Body of pancreas (tissue), 4 donors: ENCODE measurements at places on chromosomes 3 and 15. TPM values are rescaled to one million over a fixed set of nuclear protein-coding genes. Genes with fewer than 3 reads are reported as not detected.

- peaks cover 27% of the 10 kb centered on the region for H3K4me1 ChIP-seq
- no peak for DNase-seq
- H3K4me3 ChIP-seq = no peak overlapping the region
- H3K27me3 ChIP-seq = no peaks in the 10 kb centered on the region
- H3K36me3 ChIP-seq = no peaks in the 10 kb centered on the region
These were observed 4.9 kb downstream of the IVD start for GRCh38 chr15:40410476-40410875.

- peak overlapping the region; percentile 98 for H3K27ac ChIP-seq
- peak; percentile 38 for DNase-seq
- no peaks in the 10 kb centered on the region for H3K27me3 ChIP-seq
- no peak overlapping the region for H3K4me3 ChIP-seq
These were observed 40.5 kb downstream of the KLF13 start for GRCh38 chr15:31367021-31367729.

DNA sequence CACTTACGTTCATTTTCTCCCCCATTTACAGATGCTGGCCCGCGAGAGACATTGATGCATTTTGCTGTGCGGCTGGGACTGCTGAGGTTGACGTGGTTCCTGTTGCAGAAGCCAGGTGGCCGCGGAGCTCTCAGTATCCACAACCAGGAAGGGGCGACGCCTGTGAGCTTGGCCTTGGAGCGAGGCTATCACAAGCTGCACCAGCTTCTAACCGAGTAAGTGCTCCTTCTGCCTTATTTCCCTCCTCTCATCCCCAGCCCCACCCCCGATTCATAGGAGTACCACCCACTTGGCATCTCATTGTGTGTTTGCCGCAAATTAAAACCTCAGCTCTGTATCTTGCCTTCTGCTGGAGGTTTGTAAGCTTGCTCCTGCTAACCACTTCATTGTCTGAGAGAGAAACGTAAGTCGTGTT, 163.3 kb downstream of the AKAP13 start:
- peak overlapping the region; percentile 76 for H3K27ac ChIP-seq
- H3K36me3 ChIP-seq = no peaks in the 10 kb centered on the region
- DNase-seq = peak; percentile 78
- H3K4me3 ChIP-seq = no peak overlapping the region
- peaks cover 32% of the 10 kb centered on the region for H3K4me1 ChIP-seq

DNA sequence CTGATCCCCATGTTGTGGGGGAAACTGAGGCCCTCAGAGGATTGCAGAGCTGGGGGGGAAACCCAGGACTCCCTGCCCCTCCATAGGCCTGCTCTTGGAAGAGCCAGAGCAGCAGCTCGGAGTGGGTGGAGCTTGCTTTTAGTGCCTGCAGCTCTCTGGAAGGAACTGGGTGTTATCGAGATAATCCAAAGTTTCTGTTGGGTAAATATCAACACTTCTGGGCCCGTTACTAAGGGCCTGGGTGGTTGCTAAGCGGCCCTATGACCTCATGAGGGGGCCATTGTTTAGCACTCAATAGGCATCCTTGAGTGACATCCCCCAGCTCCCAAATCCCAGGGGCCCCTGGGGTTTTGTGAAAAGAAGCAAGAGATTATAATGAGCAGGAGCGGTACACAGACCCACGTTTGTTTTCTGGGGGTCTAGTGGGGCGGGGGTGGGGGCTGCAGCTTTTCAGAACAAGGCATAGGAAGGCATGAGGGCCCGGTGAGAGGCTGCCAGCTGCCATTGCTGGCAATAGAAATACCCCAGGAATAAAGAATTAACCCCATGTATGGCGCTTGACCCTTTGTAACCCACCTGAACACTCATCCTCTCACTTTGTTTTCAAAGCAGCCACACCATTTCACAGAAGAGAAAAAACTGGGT, 48.3 kb upstream of the ATP2B2 start:
- no peaks in the 10 kb centered on the region for H3K27me3 ChIP-seq
- no peak for DNase-seq
- H3K4me3 ChIP-seq = no peak overlapping the region
- no peaks in the 10 kb centered on the region for H3K36me3 ChIP-seq
- no peak overlapping the region for H3K27ac ChIP-seq
- no peaks in the 10 kb centered on the region for H3K4me1 ChIP-seq

GRCh38 chr3:41521010-41521655, 321.8 kb downstream of the CTNNB1 start:
- H3K4me3 ChIP-seq = no peak overlapping the region
- H3K27ac ChIP-seq = no peak overlapping the region
- no peaks in the 10 kb centered on the region for H3K36me3 ChIP-seq
- peaks cover 6% of the 10 kb centered on the region for H3K4me1 ChIP-seq
- H3K27me3 ChIP-seq = no peaks in the 10 kb centered on the region

The CAND2 gene
- total RNA-seq = 6.6 TPM

The CCDC191 gene
- 11.9 TPM for total RNA-seq

GRCh38 chr3:28980631-28981030, 300.2 kb upstream of the RBMS3 start:
- no peaks in the 10 kb centered on the region for H3K36me3 ChIP-seq
- no peaks in the 10 kb centered on the region for H3K27me3 ChIP-seq
- H3K4me1 ChIP-seq = no peaks in the 10 kb centered on the region

- no peaks in the 10 kb centered on the region for H3K4me1 ChIP-seq
- no peaks in the 10 kb centered on the region for H3K36me3 ChIP-seq
- no peaks in the 10 kb centered on the region for H3K27me3 ChIP-seq
- H3K4me3 ChIP-seq = no peak overlapping the region
- no peak overlapping the region for H3K27ac ChIP-seq
- DNase-seq = no peak
These were observed 15.8 kb upstream of the SLC27A2 start for GRCh38 chr15:50166216-50166615.

DNA sequence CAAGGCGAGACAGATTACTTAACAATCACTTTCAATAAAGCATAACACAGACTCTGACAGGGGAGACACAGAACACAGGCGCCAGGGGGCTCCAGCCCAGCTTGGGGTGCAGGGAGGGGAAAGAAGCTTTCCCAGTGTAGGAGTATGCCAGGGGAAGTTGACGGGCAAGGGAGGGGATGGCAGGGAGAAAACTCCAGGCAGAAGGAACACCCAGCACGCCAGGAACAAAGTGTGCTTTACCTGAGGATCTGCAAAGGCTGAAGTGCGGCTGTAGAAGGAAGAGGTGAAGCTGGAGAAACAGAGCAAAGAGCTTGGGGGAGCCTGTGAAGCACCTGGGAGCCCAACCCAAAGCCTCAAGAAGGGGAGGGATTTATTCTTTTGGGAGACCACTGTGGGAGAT, 12.1 kb downstream of the RGMA start:
- H3K4me3 ChIP-seq = no peak overlapping the region
- DNase-seq = no peak
- no peaks in the 10 kb centered on the region for H3K36me3 ChIP-seq
- H3K27me3 ChIP-seq = no peaks in the 10 kb centered on the region

DNA sequence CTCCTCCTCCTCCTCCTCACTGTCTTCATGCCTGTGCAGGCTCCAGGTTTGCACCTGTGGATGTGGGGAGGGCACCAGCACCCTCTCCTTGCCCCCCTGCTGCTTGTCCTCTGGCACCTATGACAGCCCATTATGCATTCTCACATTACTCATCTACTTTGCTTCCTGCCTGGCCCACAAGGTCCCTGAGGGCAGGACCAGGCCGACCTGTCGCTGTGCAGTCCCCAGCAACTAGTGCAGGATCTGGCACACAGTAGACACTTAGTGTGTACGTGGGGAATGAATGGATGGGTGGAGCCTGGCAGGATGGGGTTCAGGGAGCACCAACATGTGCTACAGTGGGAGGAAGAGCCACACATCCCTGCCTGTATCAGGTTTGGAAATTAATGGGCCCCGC, 58.3 kb upstream of the TMEM115 start:
- no peak overlapping the region for H3K4me3 ChIP-seq
- H3K27me3 ChIP-seq = no peaks in the 10 kb centered on the region
- no peak for DNase-seq

- H3K36me3 ChIP-seq = no peaks in the 10 kb centered on the region
- DNase-seq = no peak
- H3K4me3 ChIP-seq = no peak overlapping the region
- H3K27ac ChIP-seq = no peak overlapping the region
- H3K4me1 ChIP-seq = no peaks in the 10 kb centered on the region
- no peaks in the 10 kb centered on the region for H3K27me3 ChIP-seq
These were observed 348.1 kb downstream of the LSAMP start for GRCh38 chr3:116097226-116097625.

The GRK7 gene
- total RNA-seq = not detected

DNA sequence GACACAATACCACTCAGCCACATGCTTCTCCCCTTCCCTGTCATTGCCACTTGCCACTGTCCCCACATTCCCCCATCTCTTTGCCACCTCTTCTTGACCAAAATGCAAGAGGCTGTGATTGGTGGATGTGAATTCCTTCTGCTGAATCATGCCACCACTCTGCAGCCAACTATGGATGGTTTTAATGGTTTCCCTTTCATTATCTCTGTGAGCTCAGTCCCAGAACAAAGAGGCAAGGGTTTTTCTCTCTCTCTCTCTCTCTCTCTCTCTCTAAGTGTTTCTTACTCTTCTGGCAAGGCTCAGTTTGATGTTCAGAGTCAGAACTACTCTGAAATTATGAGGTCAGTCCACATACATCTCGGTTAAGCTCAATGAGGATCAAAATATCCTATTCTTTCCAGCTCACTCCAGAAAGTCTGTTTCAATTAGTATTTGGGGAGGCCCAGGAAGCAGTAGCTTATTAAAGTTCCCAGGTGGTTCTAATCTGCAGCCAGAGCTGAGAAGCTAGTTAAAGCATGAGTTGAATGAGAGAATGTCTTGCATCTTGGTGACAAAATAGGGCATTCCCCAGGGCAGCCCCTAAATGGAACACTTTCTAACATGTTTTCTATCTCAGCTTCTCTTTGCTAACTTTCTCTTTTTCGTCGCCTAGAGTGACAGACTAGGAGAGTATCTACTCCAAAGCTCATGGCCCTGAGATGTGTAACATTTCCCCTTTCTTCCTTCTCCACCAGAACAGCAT, 8.5 kb upstream of the ILDR1 start:
- no peak for DNase-seq

GRCh38 chr3:167913219-167913835, 177.8 kb downstream of the SERPINI1 start:
- H3K4me1 ChIP-seq = no peaks in the 10 kb centered on the region
- no peak overlapping the region for H3K27ac ChIP-seq
- no peak overlapping the region for H3K4me3 ChIP-seq
- no peaks in the 10 kb centered on the region for H3K27me3 ChIP-seq
- DNase-seq = peak; percentile 30
- H3K36me3 ChIP-seq = no peaks in the 10 kb centered on the region

DNA sequence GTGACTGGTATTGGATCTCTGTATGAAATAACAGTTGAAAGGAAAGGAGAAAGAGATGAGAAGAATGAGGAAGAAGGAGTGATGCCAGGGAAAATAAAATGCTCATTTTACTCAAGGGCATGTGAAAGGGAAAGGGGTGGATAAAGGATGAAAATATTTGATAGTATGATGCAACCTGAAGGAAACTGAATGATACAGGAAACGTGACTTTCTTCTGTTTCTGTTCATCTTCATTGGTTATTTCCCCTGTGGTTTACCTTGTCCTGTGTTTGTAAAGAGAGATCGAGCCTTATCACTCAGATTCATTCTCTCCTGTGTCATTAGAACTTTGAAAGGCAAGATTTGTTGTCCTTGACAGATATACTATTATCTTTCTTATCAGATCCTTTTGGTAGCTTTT, 243.6 kb upstream of the SLITRK3 start:
- H3K4me1 ChIP-seq = no peaks in the 10 kb centered on the region
- H3K27ac ChIP-seq = no peak overlapping the region
- H3K4me3 ChIP-seq = no peak overlapping the region
- H3K27me3 ChIP-seq = no peaks in the 10 kb centered on the region
- no peak for DNase-seq
- no peaks in the 10 kb centered on the region for H3K36me3 ChIP-seq

GRCh38 chr3:129829640-129830039, 63.9 kb downstream of the TMCC1 start:
- no peak overlapping the region for H3K27ac ChIP-seq
- no peaks in the 10 kb centered on the region for H3K36me3 ChIP-seq
- no peaks in the 10 kb centered on the region for H3K4me1 ChIP-seq
- H3K27me3 ChIP-seq = no peaks in the 10 kb centered on the region
- H3K4me3 ChIP-seq = no peak overlapping the region

The CPB1 gene
- total RNA-seq = 8,425 TPM

The ZDHHC23 gene
- 5.6 TPM for total RNA-seq

GRCh38 chr3:113698956-113699355, 2.5 kb upstream of the USF3 start:
- DNase-seq = peak; percentile 41
- no peak overlapping the region for H3K4me3 ChIP-seq
- H3K36me3 ChIP-seq = no peaks in the 10 kb centered on the region
- H3K4me1 ChIP-seq = peaks cover 31% of the 10 kb centered on the region
- no peaks in the 10 kb centered on the region for H3K27me3 ChIP-seq
- H3K27ac ChIP-seq = no peak overlapping the region

The OR4F15 gene
- not detected for total RNA-seq

DNA sequence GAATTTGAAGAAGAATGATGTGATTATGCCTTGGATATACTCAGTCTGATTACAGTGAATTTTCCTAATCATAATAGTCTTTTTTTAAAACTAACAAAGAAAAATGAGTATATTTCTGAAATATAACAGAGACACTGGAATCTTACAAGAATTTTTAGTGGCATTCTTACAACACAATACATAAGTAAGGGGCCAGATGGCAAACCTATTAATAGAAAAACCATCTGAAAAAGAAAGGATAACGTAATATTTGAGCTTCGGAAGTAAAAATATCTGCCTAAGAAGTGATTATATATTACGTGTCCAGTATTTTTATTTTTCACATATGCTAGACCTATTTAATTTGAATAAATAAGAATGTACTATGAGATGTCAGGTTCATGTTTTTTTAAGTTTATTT, 452.8 kb downstream of the NAALADL2 start:
- H3K36me3 ChIP-seq = no peaks in the 10 kb centered on the region
- no peak overlapping the region for H3K27ac ChIP-seq
- H3K27me3 ChIP-seq = no peaks in the 10 kb centered on the region
- DNase-seq = no peak
- no peak overlapping the region for H3K4me3 ChIP-seq

The WDR93 gene
- 0.66 TPM for total RNA-seq

DNA sequence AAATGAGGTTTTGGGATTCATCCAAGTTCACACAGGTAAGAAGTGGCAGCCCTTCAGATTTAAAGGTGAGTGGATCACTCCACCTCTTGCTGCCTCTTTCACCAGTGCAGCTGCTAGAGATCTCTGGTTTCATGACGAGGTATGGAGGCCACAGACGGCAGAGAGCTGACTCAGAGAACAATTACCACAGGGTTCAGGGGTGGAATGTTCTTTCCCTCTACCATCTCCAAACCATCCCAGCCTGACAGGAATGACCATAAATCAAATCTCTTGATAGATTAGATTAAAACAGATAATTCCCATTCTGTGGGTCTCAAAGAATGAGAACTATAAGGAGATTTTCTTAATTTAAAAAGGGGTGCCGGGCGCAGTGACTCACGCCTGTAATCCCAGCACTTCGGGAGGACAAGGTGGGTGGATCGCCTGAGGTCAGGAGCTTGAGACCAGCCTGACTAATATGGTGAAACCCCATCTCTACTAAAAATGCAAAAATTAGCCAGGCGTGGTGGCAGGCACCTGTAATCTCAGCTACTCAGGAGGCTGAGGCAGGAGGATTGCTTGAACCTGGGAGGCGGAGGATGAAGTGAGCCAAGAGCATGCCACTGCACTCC, 174.2 kb upstream of the ATP11B start:
- DNase-seq = no peak
- no peaks in the 10 kb centered on the region for H3K4me1 ChIP-seq
- no peaks in the 10 kb centered on the region for H3K27me3 ChIP-seq
- no peaks in the 10 kb centered on the region for H3K36me3 ChIP-seq
- H3K4me3 ChIP-seq = no peak overlapping the region

The SATB1 gene
- total RNA-seq = 36.1 TPM

The PLA2G4B gene
- 18.1 TPM for total RNA-seq

The COL6A5 gene
- not detected for total RNA-seq

- no peak overlapping the region for H3K27ac ChIP-seq
- H3K36me3 ChIP-seq = no peaks in the 10 kb centered on the region
- H3K27me3 ChIP-seq = no peaks in the 10 kb centered on the region
- no peaks in the 10 kb centered on the region for H3K4me1 ChIP-seq
- DNase-seq = no peak
These were observed 24.8 kb downstream of the CACNA1D start for GRCh38 chr3:53519065-53519709.
